ENCODE measurements at places on chromosomes 2 and 18. TPM values are rescaled to one million over a fixed set of nuclear protein-coding genes. Genes with fewer than 3 reads are reported as not detected.

PLGLB1 gene
- 7.6 TPM for polyA plus RNA-seq

TIMM21 gene
- 16.8 TPM for polyA plus RNA-seq

FER1L5 gene
- 0.02 TPM for polyA plus RNA-seq

PLA2R1 gene
- polyA plus RNA-seq = 2.2 TPM

CHRND gene
- not detected for polyA plus RNA-seq

DAPL1 gene
- polyA plus RNA-seq = not detected

RGPD4 gene
- polyA plus RNA-seq = not detected

DNA sequence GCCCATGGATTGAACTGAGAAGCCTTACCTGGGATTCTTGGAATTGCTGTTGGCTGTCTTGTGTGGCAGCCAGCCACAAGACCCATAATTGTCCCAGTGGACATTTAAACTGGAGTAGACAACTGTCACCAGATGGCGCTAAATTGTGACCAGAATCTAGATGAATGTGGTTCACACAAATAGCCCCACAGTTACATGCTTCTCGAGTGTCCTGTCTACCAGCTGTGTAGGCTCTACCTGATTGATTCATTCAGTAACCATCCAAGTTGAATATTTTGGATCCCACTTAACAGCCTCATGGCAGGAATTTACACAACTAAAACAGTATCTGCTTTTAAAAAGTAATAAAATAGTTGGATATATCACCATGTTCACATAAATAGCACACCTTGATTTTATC lies 73.2 kb downstream of the MAP4K4 start:
- H3K4me3 ChIP-seq = no peak overlapping the region
- peaks cover 82% of the 10 kb centered on the region for H3K4me1 ChIP-seq
- H3K27me3 ChIP-seq = no peaks in the 10 kb centered on the region
- no peak overlapping the region for H3K27ac ChIP-seq
- DNase-seq = no peak
- no peaks in the 10 kb centered on the region for H3K36me3 ChIP-seq

- DNase-seq = no peak
- no peaks in the 10 kb centered on the region for H3K36me3 ChIP-seq
- no peak overlapping the region for H3K27ac ChIP-seq
- H3K27me3 ChIP-seq = no peaks in the 10 kb centered on the region
Observed at GRCh38 chr18:57976230-57976773, 67.7 kb upstream of the NEDD4L start.

DNA sequence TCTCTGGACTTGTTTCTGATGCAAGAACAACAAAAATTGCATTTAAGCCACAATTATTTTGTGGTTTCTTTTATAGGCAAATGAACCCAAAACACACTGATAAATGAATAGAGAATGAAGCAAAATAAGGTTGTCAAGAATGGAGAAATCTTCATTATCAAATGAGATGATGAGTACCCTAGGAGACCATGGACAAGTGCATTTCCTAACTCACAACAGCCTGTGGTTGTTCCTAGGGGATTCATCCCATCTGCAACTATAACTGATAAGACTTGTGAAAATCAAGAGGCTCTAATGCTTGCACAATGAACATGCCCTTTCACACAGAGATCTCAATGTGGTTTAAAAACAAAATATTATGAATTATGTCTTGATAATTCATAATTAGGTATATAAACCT lies 159.9 kb downstream of the PDE1A start:
- H3K36me3 ChIP-seq = no peaks in the 10 kb centered on the region
- H3K4me3 ChIP-seq = no peak overlapping the region
- no peak for DNase-seq

DNA sequence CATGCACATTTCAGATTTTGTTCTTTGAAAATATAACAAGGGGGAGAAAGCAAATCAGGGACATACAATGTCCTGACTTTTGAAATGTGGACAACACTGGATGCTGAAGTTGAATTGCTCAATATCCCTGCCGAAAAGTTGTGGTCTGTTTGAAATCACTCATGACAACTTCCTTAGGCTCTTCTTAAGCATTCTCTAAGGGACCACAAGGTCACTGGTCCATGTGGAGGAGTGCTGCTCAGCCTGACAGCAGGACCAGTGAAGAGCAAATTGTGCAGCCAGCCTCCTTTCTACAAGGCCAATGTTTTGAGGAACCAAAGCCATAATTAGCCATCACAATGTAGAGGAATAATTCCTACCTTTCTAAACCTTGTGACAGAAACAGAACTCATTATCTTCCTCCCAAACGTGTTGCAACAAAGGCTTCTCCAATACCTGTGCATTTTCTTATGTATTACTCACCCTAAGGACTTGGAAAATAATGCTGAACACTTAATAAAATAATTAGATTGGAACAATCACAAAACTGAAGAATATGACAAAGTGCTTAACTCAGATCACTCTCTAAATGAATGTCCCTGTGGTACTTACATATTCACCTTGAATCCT lies 1477.6 kb upstream of the NXPH2 start:
- no peaks in the 10 kb centered on the region for H3K36me3 ChIP-seq
- H3K4me3 ChIP-seq = no peak overlapping the region
- no peaks in the 10 kb centered on the region for H3K4me1 ChIP-seq
- H3K27ac ChIP-seq = no peak overlapping the region
- no peak for DNase-seq

DNA sequence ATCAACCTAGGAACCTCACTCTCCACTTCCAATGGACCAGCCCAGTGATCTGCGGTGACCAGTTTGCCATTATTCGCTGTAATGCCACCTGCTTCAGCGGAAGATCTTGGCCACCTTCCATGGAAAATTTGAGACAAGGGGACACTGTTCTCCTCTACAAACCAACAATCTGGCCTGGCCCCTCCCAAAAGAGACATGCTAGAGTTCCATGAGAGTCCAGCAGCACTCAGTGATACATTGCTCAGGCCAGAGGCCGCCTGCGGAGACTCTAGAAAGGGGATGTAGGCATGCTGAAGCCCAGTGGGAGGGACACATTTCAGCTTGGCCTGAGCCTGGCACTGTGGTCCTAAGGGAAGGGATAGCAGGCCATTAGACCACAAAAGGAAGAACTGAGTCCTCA lies 58.3 kb downstream of the COL6A3 start:
- H3K36me3 ChIP-seq = no peaks in the 10 kb centered on the region
- no peak overlapping the region for H3K27ac ChIP-seq
- H3K27me3 ChIP-seq = no peaks in the 10 kb centered on the region
- DNase-seq = no peak

GRCh38 chr2:49000695-49001094 lies 153.6 kb downstream of the FSHR start:
- no peaks in the 10 kb centered on the region for H3K36me3 ChIP-seq
- no peak for DNase-seq
- H3K27ac ChIP-seq = no peak overlapping the region
- H3K27me3 ChIP-seq = no peaks in the 10 kb centered on the region

- H3K36me3 ChIP-seq = no peaks in the 10 kb centered on the region
- no peaks in the 10 kb centered on the region for H3K27me3 ChIP-seq
- peaks cover 35% of the 10 kb centered on the region for H3K4me1 ChIP-seq
- no peak overlapping the region for H3K27ac ChIP-seq
Observed at GRCh38 chr2:201432038-201432620, 19.1 kb downstream of the TRAK2 start.

DNA sequence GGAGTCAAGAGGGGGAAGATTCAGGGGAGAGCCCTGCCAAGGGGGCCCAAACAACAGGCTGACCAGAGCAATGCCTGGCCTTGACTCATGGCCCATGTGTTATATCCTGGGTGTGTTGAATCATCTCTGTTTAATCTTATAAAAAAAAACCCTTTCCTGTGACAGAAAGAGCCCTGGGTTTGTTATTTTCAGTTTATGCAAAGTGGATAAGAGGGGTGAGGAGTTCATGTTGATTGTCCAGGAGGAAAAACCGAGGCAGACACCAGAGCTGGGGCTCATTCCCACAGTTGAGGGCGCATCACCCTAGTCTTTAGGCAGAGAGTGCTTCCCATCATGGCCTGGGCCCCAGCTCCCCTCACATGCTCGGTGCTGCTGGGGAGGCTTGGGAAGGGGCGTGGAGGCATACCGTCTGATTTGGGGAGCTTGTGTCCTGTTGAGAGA lies 30.9 kb upstream of the IL37 start:
- H3K27me3 ChIP-seq = no peaks in the 10 kb centered on the region
- no peaks in the 10 kb centered on the region for H3K36me3 ChIP-seq
- H3K27ac ChIP-seq = peak overlapping the region; percentile 10

- no peak overlapping the region for H3K4me3 ChIP-seq
- no peaks in the 10 kb centered on the region for H3K27me3 ChIP-seq
- no peaks in the 10 kb centered on the region for H3K36me3 ChIP-seq
- DNase-seq = no peak
Observed at GRCh38 chr18:65974758-65975157, 223.9 kb downstream of the CDH7 start.

- no peaks in the 10 kb centered on the region for H3K36me3 ChIP-seq
- no peak overlapping the region for H3K4me3 ChIP-seq
- no peak for DNase-seq
- peaks cover 44% of the 10 kb centered on the region for H3K4me1 ChIP-seq
- no peak overlapping the region for H3K27ac ChIP-seq
- no peaks in the 10 kb centered on the region for H3K27me3 ChIP-seq
Observed at GRCh38 chr2:12173271-12173942, 427.0 kb downstream of the LPIN1 start.

GRCh38 chr2:187215532-187216240 lies 232.4 kb downstream of the CALCRL start:
- H3K27me3 ChIP-seq = no peaks in the 10 kb centered on the region
- no peak overlapping the region for H3K27ac ChIP-seq
- no peaks in the 10 kb centered on the region for H3K36me3 ChIP-seq
- H3K4me1 ChIP-seq = no peaks in the 10 kb centered on the region

GRCh38 chr2:19745318-19746136 lies 156.3 kb downstream of the TTC32 start:
- no peak overlapping the region for H3K27ac ChIP-seq
- H3K4me1 ChIP-seq = no peaks in the 10 kb centered on the region
- H3K27me3 ChIP-seq = no peaks in the 10 kb centered on the region
- H3K36me3 ChIP-seq = no peaks in the 10 kb centered on the region
- H3K4me3 ChIP-seq = no peak overlapping the region

GRCh38 chr2:180690611-180691010 lies 289.8 kb upstream of the UBE2E3 start:
- H3K27ac ChIP-seq = no peak overlapping the region
- no peak overlapping the region for H3K4me3 ChIP-seq
- no peaks in the 10 kb centered on the region for H3K27me3 ChIP-seq
- no peak for DNase-seq

DNA sequence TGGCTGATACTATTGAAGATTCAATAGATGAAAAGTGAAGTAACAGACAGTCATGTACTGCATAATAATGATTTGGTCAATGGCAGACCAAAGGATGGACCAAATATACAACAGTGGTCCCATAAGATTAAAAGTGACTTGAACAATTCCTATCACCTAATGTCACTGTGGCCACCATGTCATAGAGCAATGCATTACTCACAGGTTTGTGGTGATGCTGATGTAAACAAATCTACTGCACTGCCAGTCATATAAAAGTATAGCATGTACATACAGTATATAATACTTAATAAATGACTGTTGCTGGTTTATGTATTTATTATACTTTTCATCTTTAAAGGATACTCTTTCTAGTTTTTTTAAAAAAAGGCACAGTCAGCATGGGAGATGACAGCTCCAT lies 99.9 kb downstream of the USP34 start:
- no peaks in the 10 kb centered on the region for H3K27me3 ChIP-seq
- H3K4me1 ChIP-seq = no peaks in the 10 kb centered on the region
- H3K27ac ChIP-seq = no peak overlapping the region
- H3K36me3 ChIP-seq = peaks cover 22% of the 10 kb centered on the region
- H3K4me3 ChIP-seq = no peak overlapping the region

DNA sequence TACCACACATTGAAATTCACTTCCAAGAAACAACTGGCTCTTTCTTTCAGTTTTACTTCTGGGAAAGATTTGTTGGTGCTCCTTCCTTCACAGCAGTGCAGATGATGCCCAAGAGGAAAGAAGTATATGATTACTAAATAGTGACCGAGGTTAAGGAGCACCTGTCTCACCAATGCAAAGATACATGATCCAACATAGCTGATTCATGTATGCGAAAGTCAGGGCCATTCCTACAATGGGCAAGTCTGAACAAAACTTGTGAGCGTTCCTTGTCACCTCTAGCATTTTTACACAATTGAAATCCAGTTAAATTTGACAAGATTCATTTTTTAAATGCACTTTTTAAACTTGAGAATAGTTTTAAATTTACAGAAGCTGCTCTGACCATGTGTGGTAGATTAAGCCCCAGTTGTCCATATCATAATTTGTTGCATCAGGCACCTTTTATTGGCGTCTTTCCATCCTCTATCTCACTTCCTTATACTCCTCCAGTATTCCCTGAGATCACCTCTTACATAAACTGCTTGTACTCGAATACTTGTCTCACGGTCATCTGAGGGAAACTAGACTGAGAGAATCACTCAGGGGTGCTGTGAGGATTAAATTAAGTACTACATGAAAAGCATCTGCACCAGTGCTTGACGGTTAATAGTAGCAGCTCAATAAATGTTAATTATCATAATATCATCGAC lies 438.8 kb upstream of the CDH20 start:
- no peaks in the 10 kb centered on the region for H3K27me3 ChIP-seq
- no peaks in the 10 kb centered on the region for H3K4me1 ChIP-seq
- no peak overlapping the region for H3K27ac ChIP-seq
- no peaks in the 10 kb centered on the region for H3K36me3 ChIP-seq

DNA sequence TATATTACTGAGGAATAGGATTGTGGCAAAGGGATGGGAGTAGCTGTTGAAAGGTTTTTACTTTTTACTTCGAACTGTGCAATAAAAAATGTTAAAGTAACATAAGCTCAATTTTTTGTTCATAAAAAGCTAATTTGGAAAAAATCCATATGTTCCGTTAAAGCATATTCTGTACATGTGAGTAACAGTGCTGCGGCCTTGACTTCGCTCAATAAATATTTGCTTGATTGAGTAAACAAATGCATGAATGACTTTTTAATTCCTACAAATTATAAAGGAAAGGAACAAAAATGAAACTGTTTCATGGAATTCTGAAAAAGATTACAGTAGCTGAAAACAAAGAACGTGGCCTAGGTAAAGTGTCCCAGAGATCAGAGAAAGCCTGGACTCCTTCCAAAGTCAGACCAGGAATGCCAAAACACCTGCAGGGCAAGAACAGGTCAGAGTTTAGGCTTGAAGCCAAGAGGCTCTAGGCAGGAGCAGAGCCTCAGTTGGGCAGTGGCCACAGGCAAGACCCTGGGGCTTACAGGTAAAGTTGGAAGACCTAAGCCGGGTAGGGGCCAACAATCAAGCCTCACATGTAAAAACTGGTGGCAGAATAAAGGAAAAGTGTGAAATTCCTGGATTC lies 44.3 kb upstream of the FIGN start:
- no peaks in the 10 kb centered on the region for H3K36me3 ChIP-seq

- H3K36me3 ChIP-seq = no peaks in the 10 kb centered on the region
- H3K27me3 ChIP-seq = no peaks in the 10 kb centered on the region
Observed at GRCh38 chr2:38163006-38163405, 87.1 kb upstream of the CYP1B1 start.

Data from spleen (tissue), 13 donors.